Stimulated activated effector memory CD8-positive, alpha-beta T cell treated with anti-CD3 and anti-CD28 coated beads, Interleukin-12 subunit alpha, Interleukin-12 subunit beta, amount 100 ng/mL, for 72 hours (primary cell): ENCODE measurements at places on chromosomes 13 and 19.

DNA sequence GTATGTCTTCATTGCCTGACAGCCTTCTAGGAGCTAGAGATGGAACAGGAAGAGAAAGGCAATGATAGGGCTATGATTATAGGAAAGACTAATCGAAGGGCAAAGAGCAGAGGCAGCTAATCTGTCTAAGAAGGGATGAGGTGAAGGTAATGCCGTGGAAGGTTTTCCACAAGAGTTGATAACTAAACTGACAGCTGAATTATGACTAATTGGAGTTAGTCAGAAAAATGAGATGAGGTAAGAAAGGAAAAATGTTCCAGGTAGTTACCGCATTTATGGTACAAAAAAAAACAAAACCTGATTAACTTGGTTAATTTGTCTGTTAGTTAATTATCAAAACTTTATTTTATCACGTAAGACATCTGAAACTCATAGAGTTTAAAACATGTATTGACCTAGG, 260.3 kb downstream of the SLITRK6 start:
- DNase-seq = no peak

- no peak for DNase-seq
Measured at GRCh38 chr13:99312493-99312883, 5.3 kb upstream of the GPR183 start.

DNA sequence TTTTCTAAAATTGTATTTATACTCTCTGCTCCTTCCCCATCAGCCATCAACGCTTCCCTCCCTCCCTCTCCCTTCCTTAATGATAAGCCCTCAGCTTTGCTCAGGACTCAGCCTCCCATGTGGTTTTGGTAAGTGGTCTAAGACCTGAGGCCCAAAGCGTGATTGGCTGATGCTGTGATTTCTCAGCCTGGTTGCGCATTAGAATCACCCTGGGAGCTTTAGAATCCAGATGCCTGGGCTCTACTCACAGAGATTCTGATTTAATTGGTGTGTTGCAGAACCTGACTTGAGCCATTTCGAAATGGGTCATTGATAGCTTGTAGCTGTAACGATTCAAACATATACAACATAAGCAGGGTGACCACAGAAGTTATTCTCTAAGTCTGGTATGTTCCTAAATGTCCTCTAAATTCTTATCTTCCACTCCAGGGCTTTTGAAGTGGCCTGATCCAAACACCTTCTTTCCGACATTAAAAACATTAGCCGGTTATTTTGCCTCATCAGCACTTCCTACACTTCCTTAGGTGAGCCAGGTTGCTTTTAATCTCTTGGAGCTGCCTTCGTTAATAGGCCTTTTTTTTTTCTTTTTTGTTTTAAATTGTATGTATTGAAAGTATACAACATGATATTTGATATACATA, 60.6 kb downstream of the LRCH1 start:
- no peak for DNase-seq

DNA sequence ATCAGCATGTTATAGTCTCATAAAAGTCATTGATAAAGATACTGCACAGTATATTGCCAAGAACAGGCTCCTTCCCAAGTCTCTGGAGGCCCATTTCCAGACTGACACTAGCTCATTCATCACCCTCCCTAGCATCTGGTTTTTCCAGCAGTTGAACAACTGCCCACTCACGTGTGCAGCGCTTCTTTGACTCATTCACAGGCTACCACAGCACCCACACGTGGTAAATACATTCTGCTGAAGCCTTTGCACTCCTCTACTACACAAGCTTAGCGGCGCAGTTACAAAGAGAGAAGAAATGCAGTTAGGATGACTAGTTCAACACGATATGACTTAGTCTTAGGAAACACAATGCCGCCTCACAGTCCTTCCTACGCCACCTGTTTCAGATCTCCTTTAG, 87.7 kb downstream of the DOCK9 start:
- DNase-seq = no peak
